ENCODE measurements at places on chromosomes 12 and 14.

- no peak for DNase-seq
Measured at GRCh38 chr12:105167346-105167745, 59.8 kb downstream of the WASHC4 start.

- DNase-seq: no peak
Measured at GRCh38 chr14:76882651-76883050, 56.4 kb downstream of the LRRC74A start.

- peak; percentile 98 for DNase-seq
Measured at GRCh38 chr14:45253070-45253753, at the start of gene MIS18BP1. MIS18BP1 (minus strand) TSS chr14:45253202; CDS start chr14:45247286, 5,916 bp downstream.

- peak; percentile 18 for DNase-seq
Measured at GRCh38 chr12:45349916-45350315, 134.0 kb downstream of the ANO6 start.

- no peak for DNase-seq
Measured at GRCh38 chr12:4780641-4781611, 60.7 kb downstream of the GALNT8 start.

- no peak for DNase-seq
Measured at GRCh38 chr14:23360496-23360895, 4.5 kb downstream of the EFS start.

GRCh38 chr12:1093166-1093751 is 102.2 kb downstream of the ERC1 start:
- peak; percentile 63 for DNase-seq

DNA sequence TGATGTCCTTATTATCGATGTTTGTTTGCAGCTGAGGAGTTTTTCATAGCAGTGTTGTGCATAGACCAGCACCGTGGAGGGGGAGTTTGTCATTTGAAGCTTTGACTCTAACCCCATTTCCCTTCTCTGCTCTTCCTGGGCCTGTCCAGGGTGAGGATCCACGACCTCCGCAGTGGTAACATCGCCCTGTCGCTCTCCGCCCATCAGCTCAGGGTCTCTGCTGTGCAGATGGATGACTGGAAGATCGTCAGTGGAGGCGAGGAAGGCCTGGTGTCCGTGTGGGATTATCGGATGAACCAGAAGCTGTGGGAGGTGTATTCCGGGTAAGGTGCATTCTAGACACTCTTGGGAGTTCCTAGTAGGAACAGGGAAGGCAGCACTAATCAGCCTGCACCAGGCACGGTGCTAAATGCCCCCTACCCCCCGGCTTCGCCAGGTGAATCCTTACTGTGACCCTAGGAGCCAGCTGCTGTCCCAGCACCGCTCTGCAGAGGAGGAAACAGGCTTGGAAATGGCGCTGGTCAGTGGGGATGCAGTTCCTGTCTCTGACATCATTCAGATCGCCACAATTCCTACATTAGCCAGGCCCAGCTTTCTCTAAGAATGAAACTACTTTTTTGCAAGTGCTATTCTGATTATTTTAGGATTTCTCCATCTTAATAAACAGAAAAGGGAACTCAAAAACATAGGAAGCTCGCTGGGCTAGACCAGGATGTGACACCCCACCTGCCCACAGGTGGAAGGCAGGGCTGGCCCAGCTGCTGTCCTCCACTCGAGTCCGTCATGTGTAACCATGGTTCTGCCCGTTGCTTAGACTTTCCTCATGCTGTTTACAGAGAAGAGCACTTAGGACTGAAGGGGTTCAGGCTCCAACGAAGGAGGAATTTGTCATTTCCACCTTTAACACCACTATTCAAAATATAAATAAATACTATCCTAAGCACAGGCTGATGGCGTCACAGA is 74.9 kb downstream of the TESC start:
- DNase-seq: no peak

GRCh38 chr12:11500861-11501230 is 105.5 kb upstream of the PRB2 start:
- no peak for DNase-seq

- DNase-seq: no peak
Measured at GRCh38 chr14:75783602-75784313, 122.7 kb downstream of the TTLL5 start.

GRCh38 chr12:116856729-116857128 is 24.5 kb downstream of the HRK start:
- DNase-seq: no peak

- no peak for DNase-seq
Measured at GRCh38 chr12:39275846-39276245, 167.1 kb downstream of the KIF21A start.

GRCh38 chr14:44300916-44301315 is 206.2 kb downstream of the FSCB start:
- DNase-seq: no peak

DNA sequence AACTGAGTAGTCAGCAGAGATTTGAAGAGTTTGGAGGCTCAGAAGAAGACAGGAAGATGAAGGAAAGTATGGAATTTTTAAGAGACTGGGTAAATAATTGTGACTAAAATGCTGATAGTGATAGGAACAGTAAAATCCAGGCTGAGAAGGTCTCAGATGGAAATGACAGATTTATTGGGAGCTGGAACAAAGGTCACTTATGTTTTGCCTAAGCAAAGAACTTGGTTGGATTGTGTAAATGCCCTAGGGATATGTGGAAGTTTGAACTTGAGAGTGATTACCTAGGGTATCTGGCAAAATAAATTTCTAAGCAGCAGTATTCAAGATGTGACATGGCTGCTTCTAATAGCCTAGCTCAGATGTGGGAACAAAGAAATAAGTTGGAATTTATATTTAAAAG is 180.9 kb downstream of the TRHDE start:
- no peak for DNase-seq

GRCh38 chr12:601976-602699 is 61.1 kb downstream of the NINJ2 start:
- DNase-seq: no peak

- no peak for DNase-seq
Measured at GRCh38 chr12:97167598-97167997, 260.5 kb downstream of the NEDD1 start.

GRCh38 chr12:131920157-131920508 is 8.9 kb upstream of the PUS1 start:
- DNase-seq: no peak

DNA sequence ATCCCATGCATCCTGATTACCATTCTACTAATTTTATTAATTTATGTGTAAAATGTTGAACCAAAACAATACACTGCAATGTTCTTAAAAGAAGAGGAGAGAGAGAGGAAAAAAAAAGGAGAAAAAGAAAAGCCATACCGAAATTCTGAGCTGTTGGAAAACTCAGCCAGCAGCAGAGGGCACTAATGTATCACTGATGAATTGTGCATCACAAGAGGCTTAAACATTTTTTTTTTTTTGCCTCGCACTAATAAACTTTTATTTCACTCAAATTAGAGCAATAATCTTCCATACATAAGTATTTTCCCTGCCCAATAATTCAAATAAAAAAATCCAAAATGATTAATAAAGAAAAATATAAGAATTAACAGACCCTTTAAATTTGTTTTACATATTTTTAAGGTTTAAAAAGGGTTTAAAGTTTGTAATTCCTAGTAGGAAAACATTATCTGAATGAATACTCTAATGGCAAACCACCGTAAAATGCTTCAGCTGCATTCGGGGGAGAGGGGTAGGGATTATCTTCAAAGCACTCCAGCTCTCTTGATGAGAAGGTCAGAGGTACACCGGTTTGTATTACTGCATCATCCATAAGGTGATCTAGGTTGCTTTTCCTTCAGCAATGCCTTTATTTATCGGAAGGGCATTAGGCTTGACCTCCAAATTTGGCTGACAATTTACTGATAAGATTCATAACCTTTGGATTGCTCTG is 41.9 kb downstream of the ATP23 start:
- peak; percentile 57 for DNase-seq

DNA sequence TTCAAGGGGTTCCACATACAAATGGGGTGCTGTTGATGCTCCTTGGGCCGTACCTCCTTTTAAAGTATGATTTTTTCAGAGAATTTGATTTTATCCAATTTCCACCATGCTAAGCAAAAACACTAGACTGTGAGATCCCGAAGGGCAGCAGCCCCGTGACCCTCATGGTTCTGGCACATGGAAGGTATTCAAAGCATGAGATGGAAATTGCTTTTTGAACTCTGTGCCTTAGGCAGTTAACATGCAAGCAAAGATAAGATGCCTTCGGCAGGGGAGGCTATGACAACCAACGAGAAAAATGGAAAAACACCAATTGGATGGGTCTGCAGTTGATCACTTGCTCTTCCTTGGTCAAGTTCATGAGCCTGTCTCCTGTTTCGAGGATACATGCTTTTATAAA is 120.8 kb upstream of the DIO3 start:
- no peak for DNase-seq

GRCh38 chr12:107522692-107523477 is 162.7 kb upstream of the PWP1 start:
- DNase-seq: peak; percentile 2

DNA sequence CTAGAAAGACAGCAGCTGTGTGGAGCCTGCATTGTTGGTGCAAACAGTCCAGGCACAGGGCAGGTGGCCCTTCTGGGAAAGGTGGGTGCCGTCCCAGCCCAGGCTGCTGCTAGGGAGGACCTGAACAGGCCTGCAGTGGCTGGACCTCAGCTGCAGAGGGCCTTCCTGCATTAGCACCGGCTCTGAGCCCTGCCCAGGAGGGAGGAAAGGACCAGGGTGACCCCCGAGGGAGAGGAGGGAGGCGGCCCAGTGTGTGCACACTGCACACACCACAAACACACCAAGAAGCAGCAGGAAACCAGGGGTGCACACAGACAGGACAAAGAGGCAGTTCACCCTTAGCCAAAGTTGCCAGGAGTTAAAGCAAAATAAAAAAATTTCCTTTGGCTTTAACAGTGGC is 8.0 kb upstream of the PGAM5 start:
- DNase-seq: no peak

- peak; percentile 6 for DNase-seq
Measured at GRCh38 chr12:39807043-39807442, 187.4 kb upstream of the ABCD2 start.
